NCI-H1436 (cell line): ENCODE measurements at places on chromosomes 12 and 14.
A peak's percentile ranks its signal among the peaks of the same experiment; 100 is the strongest.

- no peak for DNase-seq
Observed at GRCh38 chr12:25972783-25973182, 14.3 kb downstream of the RASSF8 start.

DNA sequence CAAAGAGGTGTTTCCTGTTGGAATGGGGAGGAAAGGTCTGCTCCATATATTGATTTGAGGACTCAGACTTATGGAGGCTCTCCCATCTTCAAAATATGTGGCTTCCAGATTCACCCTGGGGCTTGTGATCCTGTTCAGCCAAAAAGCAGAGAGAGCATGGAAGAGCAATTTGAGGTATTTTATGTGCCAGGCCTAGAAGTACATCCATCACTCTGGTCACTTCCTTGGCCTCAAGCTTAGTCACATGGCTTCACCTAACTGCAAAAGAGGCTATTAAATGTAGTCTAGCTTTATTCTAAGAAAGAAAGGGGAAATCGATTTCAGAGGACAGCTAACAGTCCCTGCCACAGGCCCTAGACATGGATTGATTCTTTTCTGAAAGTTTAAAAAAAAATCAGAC, 86.2 kb downstream of the C12orf50 start:
- DNase-seq, result no peak

GRCh38 chr12:51851413-51852124, 3.1 kb upstream of the FIGNL2 start:
- DNase-seq, result peak; percentile 18

- peak; percentile 56 for DNase-seq
Observed at GRCh38 chr12:4307593-4308333, 13.2 kb upstream of the TIGAR start.

DNA sequence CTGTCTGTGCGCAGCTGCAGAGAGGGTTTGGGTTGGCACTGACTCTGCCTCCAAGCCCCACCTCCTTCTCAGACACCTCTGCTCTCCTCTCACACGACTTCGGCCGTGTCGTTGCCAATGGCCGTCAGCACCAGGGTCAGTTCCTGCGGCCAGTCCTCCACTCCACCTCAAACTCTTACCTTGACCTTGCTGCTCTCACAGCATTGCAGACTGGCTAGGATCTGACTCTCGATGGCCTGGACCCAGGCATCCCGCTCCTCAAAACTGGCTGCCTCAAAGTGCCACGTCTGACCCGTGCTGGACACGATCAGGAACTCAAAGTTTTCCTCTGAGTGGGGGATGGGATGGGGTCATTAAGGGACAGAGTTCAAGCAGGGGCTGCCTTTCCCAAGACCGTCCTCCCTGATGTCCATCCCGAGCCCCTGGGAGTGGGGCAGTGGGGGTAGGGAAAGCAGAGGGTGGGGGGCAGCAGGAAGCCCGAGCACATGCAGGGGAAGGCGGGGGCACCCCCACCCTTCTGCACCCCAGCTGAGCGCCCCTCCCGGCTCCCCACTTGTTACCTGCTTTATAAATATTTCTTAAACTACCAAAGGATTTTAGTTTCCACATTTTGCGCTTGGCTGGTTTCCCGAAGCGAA, 10.7 kb downstream of the AGAP2 start:
- no peak for DNase-seq

DNA sequence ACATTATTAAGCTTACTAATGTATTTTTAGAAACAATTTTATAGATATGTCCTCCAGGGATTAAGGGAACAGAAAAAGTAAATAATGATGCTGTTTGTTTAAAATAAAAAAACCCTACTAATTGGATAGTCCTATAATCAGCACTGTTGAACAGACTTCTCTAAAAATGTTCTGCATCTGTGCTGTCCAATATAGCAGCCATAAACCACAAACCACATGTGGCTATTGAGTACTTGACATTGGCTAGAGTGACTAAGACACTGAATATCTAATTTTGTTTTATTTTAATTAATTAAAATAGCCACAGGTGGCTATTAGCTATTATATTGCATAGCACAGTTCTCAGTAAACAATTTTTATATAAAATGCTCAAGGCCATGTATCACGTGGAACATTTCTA, 210.4 kb downstream of the DPY19L2 start:
- DNase-seq, result no peak

DNA sequence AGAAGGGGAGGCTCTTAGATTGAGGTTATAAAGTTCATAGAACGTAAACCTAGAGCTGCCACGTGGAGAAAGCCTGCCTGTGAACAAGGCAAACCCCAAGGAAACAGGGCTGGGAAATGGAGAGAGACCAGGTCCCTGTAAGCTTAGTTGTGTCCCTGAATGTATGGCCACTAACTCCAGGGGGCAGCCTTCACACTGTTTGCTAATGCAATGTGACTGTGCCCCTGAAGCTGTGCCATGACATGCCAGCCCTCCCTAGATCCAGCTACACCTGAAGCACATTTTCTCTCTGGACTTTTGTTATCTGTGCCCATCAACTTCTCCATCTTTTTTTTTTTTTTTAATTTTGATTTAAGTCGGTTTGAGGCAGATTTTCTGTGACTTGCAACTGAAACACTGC, 60.6 kb upstream of the TMCC3 start:
- peak; percentile 9 for DNase-seq

- no peak for DNase-seq
Observed at GRCh38 chr12:53998110-53998899, 1.7 kb upstream of the HOXC9 start.

GRCh38 chr12:94263011-94263811, 114.8 kb downstream of the PLXNC1 start:
- DNase-seq, result no peak

- no peak for DNase-seq
Observed at GRCh38 chr12:19036673-19037357, 92.7 kb upstream of the PLEKHA5 start.

GRCh38 chr12:17949558-17950141, 140.3 kb downstream of the RERGL start:
- peak; percentile 1 for DNase-seq

- DNase-seq, result no peak
Observed at GRCh38 chr12:7374423-7375144, 69.4 kb downstream of the CD163L1 start.

- no peak for DNase-seq
Observed at GRCh38 chr12:110046451-110047187, 1.7 kb downstream of the C12orf76 start.

- DNase-seq, result peak; percentile 30
Observed at GRCh38 chr12:958588-959123, 9.2 kb upstream of the RAD52 start.

DNA sequence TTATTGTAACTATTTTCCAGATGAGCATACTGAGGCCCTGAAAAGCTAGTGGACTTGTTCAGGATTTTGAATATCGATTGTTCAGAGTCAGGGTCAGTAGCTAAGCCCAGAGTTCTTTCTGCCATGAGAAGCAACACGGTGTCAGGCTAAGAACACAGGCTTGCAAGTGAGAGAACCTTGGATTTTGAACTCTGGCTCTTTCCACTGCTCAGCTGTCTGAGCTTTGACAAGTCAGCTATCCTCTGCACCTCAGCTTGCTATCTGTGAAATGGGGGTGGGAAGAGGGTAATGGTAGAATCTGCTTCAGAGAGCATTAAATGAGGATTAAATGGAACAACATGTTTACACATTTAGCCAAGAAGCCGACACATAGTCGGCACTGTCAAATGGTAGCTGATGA, 157.2 kb downstream of the SAMD4A start:
- no peak for DNase-seq

GRCh38 chr14:74974364-74975058, 19.1 kb upstream of the PGF start:
- DNase-seq, result no peak

GRCh38 chr12:15852383-15852782, 29.8 kb upstream of the STRAP start:
- DNase-seq, result no peak

DNA sequence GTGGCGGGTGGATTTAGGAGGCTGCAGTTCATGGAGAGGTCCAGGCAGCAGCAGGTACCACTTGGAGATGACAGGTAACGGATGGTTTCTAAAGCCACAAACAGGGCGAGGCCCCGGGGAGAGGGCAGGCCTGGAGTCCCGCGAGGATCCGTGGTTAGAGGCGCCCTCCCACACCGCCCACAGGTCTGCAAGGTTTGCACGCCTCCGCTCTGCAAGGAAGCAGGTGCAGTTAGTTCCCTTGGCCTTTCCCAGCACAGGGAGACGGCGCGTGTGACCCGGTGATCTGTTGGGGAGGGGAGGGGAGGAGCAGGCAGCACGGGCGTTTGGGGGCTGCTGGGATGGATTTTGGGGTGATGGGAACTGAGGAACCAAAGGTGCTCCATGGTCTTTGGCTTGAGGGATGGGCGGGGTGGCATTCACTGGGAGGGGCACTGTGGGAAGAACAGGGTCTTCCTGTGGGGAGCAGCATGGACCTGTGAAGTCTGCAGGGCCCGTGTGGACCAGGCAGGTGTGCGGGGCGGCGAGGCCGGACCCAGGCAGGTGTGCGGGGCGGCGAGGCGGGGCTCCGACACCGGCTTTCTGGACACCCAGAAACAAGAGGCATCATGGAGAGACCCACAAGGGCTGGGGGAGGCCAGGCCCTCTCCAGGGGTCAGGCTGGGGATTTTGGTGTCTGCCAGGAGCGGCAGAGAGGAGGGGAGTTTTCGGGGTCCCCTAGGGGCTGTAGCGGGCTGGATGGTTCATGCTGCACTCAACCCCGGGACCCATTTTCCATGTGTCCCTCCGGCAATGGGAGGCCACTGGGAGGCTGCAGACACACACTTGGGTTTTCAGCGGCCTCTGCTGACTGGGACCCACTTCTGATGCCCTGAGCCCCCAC, 29.1 kb downstream of the NOC4L start:
- no peak for DNase-seq

- no peak for DNase-seq
Observed at GRCh38 chr14:78581229-78581628, 411.1 kb downstream of the NRXN3 start.

DNA sequence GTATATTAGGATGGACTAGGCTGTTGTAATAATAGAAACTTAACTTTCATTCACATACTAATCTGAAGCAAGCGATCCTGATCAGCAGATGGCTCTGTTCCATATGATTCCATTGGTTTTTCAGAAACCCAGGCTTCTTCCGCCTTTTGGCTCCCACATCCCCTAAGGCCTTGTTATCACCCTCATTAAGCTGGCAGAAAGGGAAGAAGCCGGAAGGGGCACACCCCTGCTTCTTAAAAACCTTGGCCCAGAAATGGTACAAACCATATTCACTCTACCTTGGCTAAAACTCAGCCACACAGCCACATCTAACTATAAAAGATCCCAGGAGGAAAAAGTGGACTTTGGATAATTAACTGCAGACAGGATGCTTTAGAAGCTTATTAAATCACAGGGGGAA, 329.2 kb downstream of the PCNX1 start:
- no peak for DNase-seq

DNA sequence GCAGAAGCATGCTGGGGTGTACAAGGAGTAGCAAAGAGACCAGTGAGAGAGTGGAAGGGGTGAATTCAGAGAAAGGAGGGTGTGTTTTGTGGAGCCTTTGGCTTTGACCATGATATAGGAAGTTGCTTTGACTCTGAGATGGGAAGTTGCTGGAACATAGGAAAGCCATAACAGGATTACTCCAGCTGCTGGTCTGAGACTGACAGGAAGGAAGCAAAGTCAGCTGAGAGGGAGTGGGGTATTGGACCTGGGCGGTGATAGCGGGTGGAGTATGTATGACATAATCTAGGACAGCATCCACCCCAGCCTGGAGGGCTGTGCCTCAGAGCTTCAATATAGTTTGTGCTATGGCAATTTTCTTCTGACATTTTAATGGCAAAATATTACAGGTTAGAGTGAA, 324.4 kb downstream of the PDZRN4 start:
- no peak for DNase-seq

- no peak for DNase-seq
Observed at GRCh38 chr12:55708695-55709233, 1.1 kb upstream of the ITGA7 start.

DNA sequence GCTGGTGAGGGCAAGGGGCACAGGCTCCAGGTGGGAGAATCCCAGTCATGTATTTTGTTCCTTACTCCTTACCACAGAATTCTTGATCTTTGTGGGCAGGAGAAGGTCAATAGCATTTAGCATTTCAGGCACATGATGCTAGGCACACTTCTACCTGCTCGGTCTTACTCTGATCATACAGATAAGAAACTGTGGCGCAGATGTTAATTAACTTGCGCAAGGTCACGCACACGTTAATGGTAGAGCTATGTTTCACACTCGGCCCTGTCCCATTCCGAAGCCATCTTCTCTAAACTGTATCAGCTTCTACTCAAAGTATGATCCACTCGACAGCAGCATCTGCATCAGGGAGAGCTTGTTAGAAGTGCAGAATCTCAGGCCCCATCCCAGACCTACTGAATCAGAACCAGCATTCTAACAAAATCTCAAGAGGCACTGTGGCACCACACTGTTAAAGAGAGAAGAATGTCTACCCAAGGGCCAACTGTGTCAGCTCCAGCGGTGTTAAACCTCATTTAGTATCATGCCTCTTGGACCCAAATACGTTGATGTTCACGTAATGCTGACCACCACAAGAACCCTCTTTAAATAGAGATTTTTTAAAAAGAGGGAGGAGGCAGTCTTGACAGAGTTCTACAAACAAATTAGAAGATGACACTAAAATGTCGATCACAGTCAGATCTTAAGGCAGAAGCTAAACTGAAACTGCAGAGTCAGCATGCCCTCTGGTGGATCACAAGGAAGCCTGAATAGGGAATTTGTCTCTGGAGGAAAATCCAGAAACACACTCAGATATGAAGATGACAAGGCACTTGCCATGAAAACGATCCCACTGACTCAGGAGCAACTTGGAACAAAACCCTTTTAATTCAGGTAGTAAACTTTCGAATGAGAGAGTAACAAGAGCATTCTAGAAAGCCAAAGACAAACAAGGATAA, 7.3 kb downstream of the STXBP6 start:
- no peak for DNase-seq
